Hematopoietic multipotent progenitor cell treated with erythropoietin and hydrocortisone succinate and interleukin-3 and kit ligand, for 4 days (in vitro differentiated cells): ENCODE measurements at places on chromosomes 5 and 9.

DNA sequence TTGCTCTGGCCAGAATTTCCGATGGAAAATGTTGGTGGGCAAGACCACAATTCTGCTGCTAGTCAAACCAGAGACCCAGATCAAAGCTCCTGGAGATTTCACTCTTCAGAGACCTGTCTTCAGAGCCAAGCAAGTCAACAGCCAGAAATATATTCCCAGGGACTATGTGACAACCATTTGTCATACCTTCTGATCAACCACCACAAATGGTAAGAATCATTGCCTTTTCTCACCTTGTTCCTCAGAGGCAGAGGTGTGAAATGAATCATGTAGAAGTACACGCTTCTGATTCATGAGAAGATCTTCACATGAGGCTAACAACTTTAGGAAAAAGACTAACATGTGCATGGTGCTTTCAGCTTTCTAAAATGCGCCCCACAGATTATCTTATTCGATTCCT lies 53.5 kb downstream of the SUSD1 start:
- no peak for DNase-seq

DNA sequence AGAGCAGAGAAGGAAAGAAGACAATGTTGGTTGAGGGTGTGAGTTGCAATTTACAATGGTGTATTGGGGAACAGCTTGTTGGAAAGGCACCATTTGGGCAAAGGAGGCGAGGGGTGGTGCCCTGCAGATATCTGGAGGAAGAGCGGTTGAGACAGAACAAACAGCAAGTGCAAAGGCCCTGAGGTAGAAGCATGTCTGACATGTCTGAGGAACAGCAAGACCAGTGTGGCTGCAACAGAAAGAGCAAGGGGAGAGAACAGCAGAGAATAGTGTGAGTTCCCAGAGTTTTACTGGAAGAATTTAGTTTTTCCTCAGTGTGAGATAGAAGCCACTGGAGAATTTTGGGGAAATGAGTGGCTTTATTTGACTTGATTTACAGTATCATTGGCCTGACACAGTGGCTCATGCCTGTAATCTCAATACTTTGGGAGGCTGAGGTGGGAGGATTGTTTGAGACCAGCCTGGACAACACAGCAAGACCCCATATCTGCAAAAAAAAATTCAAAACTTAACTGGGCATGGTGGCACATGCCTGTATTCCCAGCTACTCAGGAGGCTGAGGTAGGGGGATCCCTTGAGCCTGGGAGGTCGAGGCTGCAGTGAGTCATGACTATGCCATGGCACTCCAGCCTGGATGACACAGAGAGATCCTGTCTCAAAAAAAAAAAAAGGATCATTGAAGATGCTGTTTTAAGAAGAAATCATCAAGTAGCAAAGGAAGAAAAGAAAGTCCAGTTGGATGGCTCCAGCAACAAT lies 13.6 kb downstream of the CMBL start:
- DNase-seq, result no peak

- no peak for DNase-seq
These were observed 75.4 kb upstream of the ZFAND5 start for GRCh38 chr9:72440378-72440777.

DNA sequence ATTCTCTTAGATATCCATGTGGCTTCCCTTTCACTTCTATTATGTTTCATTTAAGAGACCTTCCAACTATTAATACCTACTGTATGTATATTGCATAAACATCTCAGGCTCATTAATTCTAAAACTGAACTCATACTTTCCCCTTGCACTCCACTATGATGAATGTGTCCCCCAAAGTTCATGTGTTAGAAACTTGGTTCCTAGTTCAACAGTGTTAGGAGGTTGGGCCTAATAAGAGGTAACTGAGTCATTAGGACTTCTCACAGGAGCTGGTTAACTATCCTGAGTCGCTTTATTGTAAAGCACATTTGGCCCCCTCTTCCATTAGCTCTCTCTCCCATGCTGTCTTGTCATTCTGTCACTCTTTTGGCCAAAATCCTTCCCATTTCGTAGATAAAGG lies 22.0 kb downstream of the ANKHD1 start:
- DNase-seq, result no peak
